Astrocyte of the spinal cord (primary cell): ENCODE measurements at places on chromosomes 1 and 21.
A peak's percentile ranks its signal among the peaks of the same experiment; 100 is the strongest.

DNA sequence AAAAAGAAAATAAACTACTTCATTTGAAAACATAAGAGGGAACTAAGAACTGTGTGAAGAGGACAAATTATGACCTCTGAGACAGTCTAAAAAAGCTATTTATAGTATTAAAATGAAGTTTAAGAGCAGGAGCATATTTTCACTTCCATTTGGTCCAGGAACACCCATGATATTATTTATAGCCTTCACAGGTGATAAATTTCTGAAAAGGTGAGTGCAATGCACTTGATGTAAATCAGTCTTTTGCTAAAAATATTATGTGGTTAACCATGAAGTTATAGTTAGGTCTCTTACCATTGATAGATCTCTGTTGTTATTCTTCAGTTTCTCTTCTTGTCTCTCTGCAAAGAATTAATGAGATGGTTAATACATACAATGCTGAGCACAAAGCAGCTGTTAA lies 14.7 kb downstream of the TMCO1 start:
- DNase-seq: no peak

DNA sequence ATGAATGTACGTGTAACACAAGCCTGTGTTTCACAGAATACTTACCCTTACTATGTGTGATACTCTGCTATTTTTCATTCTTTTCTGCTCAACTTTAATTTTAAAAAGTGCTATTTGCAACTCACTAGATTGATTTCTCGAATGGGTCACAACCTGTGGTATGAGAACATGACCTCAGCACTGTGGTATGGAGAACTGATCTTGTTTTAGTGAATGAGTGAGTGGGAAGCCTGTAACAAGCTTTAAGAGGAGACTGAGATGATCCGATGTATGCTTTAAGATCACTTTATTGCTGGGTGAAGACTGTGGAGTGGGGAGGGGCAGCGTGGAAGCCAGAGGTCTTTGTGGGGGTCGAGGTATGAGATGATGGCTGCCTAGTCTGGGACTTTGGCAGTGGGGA lies 21.6 kb downstream of the MECR start:
- DNase-seq: peak; percentile 15

DNA sequence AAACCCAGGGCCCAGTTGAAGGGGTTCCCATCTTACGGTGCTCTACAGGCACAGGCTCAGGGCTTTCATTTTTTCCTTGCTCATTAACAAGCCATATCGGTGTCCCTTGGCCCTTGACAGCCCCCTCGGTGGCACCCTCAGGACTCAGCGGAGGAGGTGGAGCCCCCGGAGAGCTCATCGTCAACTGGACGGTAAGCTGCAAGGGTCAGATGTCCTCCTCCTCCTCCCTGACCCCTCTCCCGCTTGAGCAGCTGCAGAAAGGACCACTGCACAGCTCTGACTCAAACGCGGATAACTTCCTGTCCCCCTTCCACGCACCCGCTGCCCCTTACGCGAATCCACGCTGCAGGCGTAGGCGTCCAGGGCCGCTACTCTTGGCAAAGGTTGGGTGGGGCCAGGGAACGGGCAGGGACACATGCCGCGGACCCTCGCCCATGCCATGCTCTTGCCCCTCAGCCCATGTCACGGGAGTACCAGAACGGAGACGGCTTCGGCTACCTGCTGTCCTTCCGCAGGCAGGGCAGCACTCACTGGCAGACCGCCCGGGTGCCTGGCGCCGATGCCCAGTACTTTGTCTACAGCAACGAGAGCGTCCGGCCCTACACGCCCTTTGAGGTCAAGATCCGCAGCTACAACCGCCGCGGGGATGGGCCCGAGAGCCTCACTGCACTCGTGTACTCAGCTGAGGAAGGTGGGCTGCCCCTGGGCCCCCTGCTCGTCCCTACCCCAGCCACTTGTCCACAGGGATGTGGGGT lies 14.7 kb downstream of the TMEM81 start:
- no peak for DNase-seq

DNA sequence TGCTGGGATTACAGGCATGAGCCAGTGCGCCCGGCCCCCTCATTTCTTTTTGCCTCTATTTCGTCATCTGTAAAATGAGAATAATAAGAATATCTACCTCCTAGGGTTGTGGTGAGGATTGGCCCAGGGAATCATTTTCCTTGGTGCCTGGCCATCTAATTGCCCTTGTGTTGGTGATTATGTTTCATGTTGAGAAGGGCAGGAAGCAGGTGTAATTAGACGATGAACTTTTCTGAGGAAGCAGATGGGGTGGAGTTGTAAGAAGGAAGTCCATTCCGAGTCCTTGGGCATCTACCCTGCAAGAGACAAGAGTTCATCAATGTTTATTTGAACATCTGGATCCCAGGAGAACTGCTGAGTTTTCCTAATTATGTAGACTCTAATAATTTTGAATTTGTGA lies 38.7 kb upstream of the NEK2 start:
- no peak for DNase-seq

DNA sequence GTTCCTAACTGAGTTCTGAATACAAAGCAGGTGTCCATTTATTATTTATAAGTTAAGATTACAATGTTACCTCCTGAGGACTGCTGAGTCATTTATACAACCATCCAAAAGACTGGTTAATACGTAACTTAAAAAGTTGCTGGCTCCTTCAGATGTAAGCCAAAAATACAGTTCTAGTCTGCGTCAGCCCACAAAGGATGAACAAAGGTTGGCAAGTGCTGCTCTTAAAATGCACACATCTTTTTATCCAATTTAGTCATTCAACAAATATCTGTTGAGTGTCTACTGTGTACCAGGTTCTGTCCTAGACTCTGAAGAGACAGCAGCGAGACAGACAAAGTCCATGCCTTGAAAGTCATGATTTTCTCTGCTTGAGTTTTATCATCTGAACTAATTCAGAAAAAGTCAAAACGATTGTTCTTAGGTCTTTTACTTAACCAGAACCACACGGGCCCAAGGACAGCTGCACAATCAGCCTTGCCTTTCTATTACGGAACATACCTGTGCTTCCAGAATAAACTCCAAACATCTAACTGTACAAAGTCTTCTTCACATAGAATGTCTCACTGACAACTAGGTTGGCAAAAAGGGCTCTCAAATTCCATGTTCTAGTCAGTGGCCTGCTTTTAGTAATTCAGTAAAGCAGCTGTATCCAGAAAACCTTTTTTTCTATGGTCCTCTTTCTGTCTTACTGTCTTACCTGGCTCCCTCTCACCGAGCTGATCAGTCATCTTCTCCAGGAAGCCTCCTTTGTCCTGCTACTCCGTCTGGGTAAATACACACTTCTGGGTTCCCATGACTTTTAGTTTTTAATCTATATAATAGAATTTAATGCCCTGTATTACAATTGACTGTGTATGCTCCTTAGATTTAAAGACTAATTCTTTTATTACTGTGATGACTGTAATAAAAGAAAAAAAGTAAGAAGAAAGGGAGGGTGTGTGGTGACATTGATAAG lies 15.5 kb upstream of the CNN3 start:
- no peak for DNase-seq
